ENCODE measurements at places on chromosomes 3 and 15. TPM values are rescaled to one million over a fixed set of nuclear protein-coding genes. Genes with fewer than 3 reads are reported as not detected.

Gene SMAD3
- 22.4 TPM for total RNA-seq

Gene LNP1
- 3.7 TPM for total RNA-seq

Gene STRA6
- total RNA-seq = 0.29 TPM

Gene WNT7A
- total RNA-seq = not detected

Gene ACKR4
- 0.83 TPM for total RNA-seq

Gene LCTL
- not detected for total RNA-seq

Gene SH3GL3
- 0.19 TPM for total RNA-seq

Gene GOLGA8S
- total RNA-seq = 0.13 TPM

GRCh38 chr3:71490692-71491091 is 92.8 kb downstream of the FOXP1 start:
- no peak for DNase-seq

DNA sequence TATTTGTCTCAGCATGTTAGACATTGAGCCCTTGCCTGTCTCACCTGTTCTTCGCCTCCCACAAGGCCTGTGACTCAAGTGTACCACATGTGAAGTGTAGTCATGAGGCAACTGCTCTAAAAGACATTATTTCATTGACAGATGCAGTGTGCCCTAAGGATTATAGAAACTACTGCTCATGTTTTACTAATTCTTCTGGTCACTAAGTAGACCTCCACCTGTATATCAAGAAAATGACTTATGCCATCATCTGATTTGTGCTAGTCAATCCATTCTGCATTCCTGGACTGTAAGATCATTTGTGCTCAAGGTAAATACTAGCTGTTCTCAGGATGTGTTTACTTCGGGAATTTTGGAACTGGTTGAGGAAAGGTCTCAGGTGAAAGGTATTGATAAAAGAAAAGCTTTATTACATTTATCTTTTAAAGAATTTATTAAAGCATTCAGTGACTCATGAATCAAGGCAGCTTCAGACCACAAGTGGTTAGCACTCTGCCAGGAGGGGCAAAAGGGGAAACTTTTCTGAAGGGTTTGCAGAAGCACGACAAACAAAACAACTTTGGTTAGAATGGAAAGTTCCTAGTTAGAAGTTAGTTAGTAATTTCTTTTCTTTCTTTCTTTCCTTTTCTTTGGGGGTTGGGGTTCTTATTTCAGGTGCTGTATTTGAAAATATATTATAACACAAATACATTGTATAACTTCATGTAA is 465.3 kb upstream of the CBLB start:
- DNase-seq = no peak

DNA sequence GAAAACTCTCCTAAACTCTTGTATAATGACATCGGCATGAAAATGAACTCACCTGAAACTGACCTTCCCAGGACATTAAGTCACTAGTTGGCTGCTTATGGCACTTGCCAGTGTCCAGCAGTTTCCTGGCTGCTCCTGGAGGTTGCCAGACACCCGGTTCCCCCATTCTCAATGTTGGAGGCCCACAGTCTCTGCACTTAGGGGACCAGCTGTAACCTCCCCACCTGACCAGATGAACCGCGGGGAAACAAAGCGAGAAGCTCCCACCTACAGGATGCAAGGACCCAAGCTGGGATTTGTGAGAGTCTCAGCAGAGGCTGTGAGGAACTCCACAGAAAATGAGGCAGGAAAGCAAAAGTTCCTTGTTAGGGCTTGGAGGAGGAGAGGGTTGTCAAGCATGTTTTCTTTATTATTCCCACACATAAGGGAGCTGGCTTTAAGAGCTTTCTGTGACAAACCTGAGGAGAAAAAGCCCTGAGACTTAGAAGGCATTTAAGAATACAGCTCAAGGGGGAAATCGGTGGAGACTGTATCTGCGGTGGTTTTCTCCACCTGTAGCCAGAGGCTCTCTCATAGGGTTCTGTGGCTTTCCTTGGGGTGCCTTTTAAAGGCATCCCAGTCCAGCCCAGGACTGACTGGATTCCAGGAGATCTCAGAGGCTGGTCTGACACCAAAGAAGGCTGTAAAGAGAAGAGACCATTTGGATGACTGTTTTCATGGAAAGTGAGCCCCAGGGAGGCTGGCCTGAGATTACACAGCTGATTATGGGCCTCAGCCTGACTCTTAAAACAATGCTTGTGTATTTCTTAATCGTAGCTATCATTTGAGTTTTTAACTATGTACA is 4.6 kb downstream of the TPM1 start:
- no peak for DNase-seq

DNA sequence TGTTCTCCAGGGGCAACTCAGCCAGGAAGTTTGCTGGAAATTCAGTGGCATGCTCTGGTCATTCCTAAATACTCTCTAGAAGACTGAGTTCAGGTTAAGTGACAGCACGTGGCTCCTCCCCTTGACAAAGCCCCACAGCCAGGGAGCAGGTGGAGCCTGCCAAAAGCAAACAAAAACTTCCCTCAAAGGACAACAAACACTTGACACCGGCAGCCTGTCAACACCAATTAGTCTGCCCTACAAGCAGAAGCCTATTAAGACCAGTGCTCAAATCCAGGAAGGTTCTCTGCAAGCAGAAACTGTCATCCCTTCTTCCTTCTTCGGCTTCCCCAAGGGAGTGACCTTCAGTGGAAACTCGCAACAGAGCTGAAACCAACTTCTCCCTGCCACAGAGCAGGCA is 5.0 kb downstream of the MEX3B start:
- no peak for DNase-seq

DNA sequence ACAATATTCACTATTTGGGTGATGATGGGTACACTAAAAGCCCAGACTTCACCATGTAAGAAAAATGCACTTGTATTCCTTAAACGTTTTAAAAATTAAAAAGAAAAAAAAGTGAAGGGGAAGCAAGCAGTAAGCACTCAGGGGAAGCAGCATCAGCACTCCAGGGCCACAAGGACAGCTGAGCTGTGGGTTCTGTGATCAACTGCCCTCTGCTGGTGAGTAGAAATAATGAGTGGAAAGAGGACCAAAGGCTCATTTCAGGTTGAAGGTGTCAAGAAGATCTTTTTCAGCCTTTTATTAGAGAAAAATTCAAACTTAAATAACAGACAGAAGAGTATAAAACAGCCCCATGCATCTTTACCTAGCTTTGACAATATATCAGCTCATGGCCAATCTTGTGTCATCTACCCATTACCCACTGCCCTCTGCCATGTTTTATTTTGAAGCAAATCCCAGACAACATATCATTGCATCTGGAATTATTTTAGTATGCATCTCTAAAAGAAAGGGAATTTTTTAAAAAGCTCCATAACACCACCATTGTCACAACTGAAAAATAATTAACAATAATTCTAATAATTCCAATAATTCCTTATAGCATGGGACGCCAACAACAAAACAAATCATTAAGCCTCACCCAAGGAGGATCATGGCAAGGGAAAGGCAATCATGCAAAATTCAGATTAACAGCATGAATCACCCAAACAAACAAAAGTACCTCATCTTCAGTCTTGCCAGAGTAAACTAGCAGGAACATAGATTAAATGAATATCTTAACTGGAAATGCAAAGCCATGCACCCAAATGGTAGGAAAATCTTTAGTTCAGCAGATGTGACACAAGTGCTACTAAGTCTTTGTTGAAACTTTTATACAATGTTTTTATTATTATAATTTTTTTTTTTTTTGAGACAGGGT is 42.5 kb downstream of the TAMM41 start:
- DNase-seq = no peak

GRCh38 chr15:39242345-39242744 is 338.5 kb upstream of the THBS1 start:
- DNase-seq = no peak

GRCh38 chr3:181713676-181714612 is 2.2 kb downstream of the SOX2 start:
- no peak for DNase-seq

DNA sequence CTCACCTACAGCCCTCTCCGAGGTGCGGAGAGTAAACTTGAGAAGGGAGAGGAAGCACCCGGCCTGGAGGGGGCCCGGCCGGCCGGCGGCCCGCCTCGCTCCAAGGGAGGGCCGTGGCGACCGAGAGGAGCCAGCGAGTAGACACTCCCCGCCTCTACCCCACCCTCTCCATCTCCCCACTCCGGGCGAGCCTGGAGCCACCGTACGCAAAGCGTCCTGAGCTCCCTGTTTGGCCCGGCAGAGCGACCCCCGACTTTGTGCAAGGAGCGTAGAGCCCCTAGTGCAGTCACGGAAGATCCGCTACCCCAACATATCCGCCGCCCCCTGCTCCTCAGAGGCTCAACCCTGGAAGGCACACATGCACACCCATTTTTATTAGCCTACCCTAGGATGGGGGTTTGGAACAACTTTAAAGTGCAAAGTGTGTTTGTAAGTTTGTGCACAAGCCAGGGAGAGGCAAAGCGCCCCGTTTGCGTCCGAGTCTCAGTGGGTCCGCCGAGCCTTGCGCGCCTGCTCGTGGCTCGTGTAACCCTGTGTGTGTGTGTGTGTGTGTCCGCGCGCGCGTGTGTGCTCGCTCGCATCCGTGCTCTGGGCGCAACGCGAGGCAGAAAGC is 508 bp upstream of the SMAD6 start:
- DNase-seq = no peak

DNA sequence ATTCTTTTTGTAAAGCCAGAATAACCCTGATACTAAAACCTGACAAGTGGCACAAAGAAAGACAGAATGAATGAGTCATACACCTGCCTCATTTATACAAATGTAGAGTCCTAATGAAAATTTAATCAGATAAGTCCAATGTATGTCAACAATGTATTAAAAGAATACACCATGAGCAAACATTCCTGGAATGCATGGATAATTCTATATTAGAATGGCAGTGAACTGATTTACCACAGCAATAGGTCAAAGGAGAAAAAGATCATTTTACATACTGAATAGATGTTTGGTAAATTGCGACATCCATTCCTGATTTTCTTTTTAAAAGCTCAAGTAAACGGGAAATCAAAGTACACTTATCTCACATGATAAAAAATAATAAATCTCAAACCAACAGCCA is 11.2 kb upstream of the LOXL1 start:
- DNase-seq = no peak

DNA sequence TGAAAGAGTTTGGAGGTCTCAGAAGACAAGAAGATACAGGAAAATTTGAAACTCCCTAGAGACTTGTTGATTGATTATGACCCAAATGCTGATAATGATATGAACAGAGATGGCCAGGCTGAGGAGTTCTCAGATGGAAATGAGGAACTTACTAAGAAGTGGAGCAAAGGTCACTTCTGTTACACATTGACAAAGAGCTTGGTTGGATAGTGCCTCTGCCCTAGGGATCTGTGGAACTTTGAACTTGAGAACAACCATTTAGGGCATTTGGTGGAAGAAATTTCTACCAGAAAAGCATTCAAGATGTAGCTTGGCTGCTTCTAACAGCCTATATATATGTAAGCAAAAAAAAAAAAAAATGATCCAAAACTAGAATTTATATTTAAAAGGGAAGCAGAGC is 48.9 kb upstream of the NAALADL2 start:
- no peak for DNase-seq

DNA sequence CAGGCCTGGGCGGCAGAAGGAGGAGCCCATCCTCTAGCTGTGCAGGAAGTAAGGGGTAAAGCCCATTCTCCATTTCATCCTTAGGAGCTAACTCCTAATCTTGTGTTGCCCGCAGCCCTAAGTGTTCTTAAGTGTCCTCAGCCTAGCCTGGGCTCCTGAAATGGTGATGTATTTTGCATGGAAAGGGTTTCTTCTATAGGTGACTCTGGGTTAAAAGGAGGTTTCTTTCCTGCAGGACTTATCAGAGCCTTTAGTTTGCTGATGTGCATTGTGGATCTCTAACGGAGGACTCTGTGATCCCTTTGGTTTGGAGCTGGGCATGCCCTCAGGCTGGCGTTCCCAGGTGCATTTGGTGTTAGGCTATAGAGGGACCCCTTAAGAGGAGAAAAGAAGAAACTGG is 48.5 kb upstream of the TRPM1 start:
- DNase-seq = no peak

GRCh38 chr3:160245261-160245800 is 20.1 kb downstream of the C3orf80 start:
- no peak for DNase-seq

DNA sequence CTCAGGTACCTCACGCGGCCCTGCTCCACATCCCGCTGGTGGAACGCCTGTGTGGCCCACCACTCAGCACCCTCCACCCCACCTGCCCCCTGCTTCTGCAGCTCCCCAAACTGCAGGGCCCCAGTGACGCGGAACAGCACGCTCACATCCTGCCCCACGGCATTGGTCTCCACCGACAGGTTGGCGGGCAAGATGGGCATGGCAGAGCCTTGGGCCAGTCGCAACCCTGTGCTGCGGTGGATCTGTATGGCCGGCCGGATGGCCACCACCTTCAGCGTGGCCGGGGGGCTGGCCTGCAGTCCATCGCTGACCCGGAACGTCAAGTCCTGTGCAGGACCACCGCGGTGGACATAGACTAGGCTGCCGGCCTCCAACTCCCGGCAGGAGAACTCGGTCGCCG is 23.8 kb downstream of the CSPG4 start:
- no peak for DNase-seq
